NCI-H1105 treated with DMSO at 0.1 percent for 48 hours (cell line): ENCODE measurements at places on chromosomes 11 and 22.

GRCh38 chr11:95926726-95927125, 2.8 kb upstream of the MTMR2 start:
- DNase-seq: no peak

- DNase-seq: no peak
Observed at GRCh38 chr22:37299969-37300509, 17.7 kb downstream of the CYTH4 start.

DNA sequence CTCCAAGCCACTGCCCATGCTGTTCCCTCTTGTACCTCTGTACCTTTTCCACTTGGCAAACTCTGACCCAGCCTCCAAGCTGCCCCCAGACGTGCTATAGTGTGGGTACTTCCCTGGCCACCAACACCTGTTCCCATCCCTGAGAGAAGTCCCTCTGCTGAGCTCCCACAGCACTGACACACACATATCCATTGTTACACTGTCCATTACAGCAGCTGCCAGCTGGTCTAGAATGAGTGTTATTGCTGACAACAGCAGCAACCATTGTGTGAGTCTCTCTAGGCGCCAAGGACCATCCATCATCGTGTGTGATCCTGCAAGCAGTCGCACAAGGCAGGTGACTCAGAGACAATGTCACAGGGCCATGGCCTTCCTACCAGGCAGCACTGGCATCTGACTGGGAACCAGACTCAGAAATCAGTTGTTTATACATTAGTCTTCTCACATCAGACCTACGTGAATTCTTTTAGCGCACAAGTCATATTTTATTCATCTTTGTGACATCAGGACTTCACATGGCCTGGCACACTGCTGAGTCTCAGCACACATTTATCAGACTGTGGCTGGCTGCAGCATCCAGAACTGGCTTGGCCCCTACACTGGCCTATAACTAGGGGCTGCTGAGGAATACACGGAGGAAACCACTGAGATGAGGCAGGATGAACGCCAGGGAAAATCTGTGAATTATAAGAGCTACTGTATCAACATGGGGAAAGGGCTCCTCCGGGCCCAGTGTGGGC, 56.4 kb downstream of the SGSM3 start:
- DNase-seq: peak; percentile 58

GRCh38 chr11:116329354-116330090, 443.3 kb downstream of the BUD13 start:
- DNase-seq: no peak

DNA sequence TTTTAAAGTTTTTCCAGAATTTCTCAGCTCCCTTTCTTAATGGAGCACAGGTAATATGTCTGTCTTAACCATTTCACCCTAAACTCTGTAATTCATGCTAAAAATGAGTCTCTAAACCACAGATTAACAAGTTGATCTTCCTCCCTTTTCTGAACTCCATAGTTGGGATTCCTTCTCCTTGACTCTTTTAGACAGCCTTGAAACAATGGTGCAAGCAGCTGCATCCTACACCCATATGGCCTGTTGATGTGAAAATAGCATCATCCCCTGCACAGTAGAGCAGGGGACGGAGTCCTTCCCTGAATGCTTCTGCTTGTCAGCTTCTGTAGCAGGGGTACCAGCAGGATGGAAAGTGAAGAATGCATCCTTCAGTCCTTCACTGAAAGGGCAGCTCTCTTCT, 192.8 kb upstream of the SORL1-AS1 start:
- DNase-seq: no peak

DNA sequence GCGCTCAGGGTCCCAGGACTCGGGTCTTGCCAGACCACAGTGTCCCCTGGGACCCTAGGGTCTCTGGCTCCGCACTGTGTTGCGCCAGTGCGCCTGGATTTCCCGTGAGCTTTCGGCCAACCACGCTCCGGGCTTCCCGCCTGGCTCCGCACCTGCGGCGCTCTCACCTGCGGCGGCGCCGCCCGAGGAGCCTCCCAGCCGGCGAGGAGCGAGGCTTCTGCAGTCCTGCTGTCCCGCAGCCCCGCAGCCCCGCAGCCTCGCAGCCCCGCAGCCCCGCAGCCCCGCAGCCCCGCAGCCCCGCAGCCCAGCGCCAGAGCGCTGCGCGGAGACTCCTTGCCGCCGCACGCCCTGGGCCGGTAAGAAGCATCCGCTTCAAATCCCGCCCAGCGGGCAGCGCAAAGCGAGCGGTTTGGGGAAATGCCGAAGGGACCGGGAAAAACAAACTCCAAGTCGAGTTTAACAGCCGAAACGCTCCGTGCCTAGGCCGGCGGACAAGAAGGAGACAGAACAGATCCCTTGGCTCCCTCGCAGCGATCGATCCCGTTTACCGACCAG, 939 bp downstream of the ALX4 start:
- DNase-seq: no peak

DNA sequence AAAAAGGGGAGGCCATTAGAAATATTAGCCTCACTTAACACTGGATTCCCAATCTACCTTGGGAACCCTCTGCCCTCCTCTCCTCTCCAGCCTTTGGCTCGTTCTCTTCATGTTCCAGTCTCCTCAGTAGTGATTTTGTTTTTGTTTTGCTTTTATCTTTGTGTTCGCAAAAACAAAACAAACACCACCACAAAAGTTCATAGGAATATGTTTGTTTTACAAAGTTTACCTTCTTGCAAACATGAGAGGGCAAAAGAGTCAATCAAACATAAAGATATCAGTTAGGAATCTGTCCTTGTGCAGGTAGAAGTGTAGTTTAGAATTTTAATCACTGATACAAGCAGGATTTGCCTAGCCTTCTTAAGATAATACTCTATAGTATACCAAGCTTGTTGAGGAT, 179.7 kb upstream of the GUCY1A2 start:
- no peak for DNase-seq

DNA sequence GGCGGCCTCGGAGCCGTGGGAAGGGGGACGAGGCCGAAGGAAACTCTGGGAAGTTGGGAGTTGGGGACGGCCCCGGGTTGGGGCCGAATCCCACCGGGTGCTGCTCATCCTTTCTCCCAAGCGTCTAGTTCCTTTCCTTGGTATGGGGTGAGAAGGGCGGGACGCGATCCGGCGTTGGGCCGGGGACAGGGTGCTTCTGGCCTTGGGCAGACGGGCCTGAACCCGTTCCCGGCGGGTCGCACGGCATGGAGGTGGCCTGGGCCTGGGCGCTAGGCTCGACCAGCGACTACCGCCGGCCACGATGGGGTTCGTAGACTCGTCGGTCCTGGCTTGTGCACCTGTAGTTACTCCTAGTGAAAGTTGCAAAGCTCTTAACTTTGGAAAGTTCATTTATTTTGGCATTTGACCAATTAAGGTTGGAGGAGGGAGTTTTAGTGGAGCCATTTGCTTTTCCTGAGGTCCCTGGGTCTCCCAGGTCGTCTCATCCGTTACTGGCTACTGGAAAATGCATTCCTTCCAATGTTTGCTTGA, 1.0 kb downstream of the SYT9 start:
- no peak for DNase-seq

DNA sequence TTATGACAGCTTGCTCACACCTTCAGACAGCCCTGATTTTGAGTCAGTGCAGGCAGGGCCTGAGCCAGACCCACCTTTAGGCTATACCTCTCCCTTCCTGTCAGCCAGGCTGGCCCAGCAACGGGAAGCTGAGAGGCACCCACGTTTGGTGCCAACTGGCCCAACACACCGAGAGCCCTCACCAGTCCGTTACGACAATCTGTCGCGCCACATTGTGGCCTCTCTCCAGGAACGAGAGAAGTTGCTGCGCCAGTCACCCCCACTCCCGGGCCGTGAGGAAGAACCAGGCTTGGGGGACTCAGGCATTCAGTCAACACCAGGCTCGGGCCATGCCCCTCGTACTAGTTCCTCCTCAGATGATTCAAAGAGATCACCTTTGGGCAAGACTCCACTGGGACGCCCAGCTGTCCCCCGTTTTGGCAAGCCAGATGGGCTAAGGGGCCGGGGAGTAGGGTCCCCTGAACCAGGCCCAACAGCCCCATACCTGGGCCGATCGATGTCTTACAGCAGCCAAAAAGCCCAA, 13.1 kb downstream of the MED19 start:
- DNase-seq: no peak

- DNase-seq: no peak
Observed at GRCh38 chr11:7116370-7116769, 27.6 kb downstream of the RBMXL2 start.

DNA sequence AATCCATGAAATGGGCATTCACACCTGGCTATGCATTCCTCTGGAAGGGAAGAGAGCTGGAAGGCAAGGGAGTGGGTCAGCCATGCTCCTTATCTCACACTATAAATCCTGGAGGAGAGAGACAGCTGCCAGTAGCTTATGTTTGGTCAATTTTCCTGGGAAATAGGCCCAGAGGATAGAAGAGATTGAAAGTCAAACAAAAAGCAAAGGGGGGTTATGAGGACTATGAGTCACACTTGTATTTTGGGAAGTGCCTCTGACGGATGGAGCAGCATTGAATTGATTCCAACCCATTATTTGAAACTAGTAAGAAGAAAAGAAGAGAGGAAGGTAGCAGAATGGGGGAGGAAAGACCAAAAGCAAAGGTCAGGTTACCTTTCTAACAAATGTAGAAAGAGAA, 25.0 kb downstream of the SNX19 start:
- DNase-seq: no peak

DNA sequence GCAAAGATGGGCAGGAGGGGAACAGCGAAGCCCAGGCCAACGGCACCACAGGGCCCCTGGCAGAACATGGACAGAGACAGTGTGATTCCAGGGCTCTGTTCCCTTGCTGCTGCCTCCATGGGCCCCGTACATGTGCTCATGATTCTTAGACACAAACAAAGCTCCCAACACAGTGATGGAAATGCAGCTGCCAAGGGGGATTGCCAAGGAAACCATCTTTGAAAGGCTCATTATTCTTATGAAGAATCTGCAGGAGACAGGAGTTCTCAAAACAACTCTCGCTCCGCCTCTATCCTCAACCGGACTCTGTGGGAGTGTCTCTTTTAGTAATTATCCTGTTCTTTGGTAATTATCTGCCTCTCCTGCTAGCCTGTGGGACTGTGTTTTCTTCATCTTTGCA, 32.2 kb downstream of the SERPINH1 start:
- DNase-seq: no peak

GRCh38 chr11:77650123-77650522, 12.5 kb upstream of the CLNS1A start:
- no peak for DNase-seq

DNA sequence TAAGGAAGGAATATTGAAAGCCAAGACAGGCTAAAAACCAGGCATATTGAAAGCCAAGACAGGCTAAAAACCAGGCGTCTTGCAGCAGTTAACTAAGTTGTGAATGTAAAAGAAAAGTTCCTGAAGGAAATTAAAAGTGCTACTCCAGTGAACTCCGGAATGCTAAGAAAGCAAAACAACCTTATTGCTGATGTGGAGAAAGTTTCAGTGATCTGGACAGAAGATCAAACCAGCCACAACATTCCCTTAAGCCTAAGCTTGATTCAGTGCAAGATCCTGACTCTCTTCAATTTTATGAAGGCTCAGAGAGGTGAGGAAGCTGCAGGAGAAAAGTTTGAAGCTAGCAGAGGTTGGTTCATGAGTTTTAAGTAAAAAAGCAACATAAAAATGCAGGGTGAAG, 51.4 kb downstream of the PACS1 start:
- DNase-seq: no peak

GRCh38 chr11:126888115-126888712, 112.4 kb downstream of the KIRREL3 start:
- DNase-seq: no peak

- DNase-seq: no peak
Observed at GRCh38 chr11:120514541-120515121, 3.1 kb downstream of the GRIK4 start.

DNA sequence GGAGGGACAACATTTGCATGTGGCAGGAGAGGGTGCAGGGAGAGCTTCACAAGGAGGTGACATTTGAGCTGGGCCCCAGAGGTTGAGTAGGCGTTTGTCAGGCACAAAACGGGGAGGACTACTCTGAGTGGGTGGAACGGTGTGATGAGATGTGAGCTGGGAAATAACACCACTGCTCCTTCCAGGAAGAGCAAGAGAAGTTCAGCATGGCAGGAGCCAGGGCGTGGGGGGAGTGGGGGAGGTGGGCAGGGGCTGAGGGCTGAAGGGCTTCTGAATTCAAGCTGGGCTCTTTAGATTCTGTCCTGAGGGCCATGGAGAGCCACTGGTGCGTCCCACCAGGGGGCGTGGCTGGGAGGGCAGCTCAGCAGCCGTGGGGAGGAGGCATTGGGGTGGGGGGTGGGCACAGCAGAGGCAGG, 54.2 kb downstream of the OTOG start:
- DNase-seq: no peak

- DNase-seq: no peak
Observed at GRCh38 chr22:19567157-19568009, 43.2 kb upstream of the CLDN5 start.

DNA sequence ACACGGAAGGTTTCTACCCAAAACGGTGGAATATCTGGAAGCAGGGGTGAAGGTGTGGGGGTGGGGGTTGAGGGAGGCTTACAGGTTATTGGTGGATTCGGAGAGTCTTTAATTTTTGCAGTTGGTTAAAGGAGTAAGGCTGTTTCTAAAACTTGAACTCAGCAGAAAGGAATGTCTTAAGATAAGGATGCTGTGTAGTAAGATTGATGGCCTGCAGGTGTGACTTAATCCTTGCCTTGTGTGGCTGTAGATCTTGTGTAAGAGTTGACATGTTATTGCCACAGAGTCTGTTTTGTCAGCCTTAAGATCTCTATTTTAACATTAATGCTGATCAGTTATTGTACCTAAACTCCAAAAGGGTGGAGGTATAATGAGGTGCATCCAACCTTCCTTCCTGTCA, 16.4 kb upstream of the OR6M1 start:
- DNase-seq: no peak

- DNase-seq: no peak
Observed at GRCh38 chr11:120151536-120151935, 13.6 kb upstream of the TRIM29 start.

- DNase-seq: peak; percentile 93
Observed at GRCh38 chr11:110479108-110480101, 49.7 kb downstream of the FDX1 start.

- no peak for DNase-seq
Observed at GRCh38 chr11:63589000-63589399, 25.2 kb downstream of the PLAAT3 start.

GRCh38 chr11:93396316-93396715, 65.8 kb downstream of the DEUP1 start:
- no peak for DNase-seq

DNA sequence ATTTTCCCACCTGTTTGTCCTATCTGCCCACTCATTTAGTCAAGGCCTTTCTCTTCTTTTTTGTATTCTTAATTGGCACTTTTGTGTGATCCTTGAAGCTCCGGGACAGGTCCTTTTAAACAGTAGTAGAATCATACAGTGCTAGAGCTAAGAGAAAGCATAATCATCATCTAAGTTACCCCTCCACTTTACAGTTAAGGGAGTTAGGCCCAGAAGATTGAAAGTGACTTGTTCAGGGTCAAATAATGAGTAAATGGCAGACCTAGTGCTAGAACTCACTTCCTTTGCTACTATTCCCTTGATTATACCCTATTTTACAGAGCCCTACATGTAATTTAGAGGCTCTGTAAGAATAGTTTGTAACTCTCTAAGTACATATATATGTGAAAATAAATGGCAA, 2.5 kb downstream of the USP47 start:
- DNase-seq: no peak
